MG63 (cell line): ENCODE measurements at places on chromosomes 6 and 20. TPM values are rescaled to one million over a fixed set of nuclear protein-coding genes. Genes with fewer than 3 reads are reported as not detected.

DNA sequence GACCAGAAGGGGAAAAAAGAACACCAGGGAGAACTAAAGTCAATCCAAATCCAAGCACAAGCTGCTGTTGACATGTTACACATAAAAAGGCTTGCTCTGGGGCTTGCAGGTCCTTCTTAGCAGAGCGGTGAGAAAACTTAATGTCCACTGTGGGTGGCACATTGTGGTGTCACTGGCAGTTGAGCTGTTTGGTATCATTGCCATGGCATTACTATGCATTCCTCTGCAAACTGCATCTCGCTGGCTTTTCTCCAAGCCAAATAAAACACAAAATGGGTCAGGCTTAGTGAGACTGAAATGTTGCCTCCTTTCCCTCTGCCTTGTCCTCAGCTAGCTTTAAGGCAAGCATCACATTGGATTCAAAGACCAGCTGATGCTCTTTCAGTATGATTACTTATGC lies 40.9 kb downstream of the LY86 start:
- no peak for DNase-seq

DNA sequence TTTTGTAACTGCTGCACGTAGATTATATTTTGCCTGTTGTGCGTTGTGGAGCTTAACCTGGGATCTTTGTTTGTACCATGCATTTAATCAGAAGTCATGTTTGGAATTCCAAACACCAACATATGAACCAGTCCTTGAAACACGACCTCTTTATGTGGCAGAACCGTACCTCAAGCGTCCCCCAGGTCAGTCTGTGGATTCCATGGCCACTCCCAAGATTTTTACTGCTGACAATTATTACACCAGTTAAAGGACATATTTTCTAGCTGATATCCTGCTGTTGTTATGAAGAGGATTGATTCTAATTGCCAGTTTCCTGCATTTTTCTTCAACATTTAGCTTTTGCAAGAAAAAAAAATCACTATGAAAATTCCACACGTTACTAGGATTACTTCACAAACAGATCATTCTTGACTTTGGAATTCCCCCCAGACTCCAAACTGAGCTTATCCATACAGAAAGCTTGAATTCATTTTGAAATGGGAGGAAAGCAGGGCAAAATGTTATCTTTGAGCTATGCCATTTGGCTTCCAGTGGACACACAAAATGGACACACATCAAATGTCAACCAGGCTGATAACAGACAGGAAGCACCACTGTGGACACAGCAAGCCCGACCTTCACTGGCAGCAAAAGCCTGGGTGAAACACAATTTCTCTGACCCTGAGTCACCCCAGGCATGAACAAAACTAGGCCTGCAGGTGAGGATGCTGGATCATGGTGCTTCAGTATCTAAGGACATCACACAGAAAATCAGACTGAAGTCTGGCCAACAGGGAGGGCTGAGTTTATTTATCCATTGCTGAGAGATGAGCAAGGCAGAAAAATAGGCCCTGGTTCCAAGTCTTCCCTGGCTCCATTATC lies 542.9 kb upstream of the JAG1 start:
- DNase-seq: peak; percentile 67

Gene HDDC2
- 125 and 151 TPM in 2 replicates for total RNA-seq

DNA sequence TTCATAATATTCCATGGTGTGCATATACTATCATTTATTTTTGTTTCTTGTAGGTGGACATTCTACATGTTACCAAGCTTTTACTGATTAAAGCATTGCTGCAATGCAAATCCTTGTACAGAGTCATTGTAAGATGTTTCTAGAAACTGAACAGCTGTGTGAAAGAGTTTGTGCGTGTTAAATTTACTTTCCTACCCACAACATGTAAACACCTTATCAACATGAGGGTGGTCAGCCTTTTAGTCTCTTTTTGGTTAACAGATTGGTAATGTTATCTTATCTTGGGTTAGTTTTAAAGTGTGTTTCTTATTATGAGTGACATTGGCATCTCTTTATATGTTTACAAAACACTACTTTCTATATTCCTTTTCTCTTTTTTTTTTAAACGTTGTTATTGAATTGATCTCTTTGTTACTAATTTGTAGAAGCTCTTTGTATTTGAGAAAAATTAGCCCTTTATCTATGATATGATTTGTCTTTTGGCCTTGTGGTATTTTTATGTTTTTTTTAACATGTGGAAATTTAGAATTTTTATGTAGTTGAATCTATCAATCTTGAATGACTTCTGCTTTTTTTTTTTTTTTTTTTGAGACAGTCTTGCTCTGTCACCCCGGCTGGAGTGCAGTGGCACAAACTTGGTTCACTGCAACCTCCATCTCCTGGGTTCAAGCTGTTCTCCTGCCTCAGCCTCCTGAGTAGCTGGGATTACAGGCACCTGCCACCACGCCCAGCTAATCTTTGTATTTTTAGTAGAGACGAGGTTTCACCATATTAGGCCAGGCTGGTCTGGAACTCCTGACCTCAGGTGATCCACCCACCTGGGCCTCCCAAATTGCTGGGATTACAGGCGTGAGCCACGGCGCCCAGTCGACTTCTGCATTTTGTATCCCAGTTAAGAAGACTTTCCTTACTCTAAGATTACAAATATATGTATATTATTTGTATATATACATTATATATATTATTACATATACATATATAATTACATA lies 112.1 kb downstream of the TCP11 start:
- DNase-seq: no peak

- peak; percentile 38 for DNase-seq
Measured at GRCh38 chr20:1505361-1505760, 14.1 kb upstream of the SIRPB2 start.

DNA sequence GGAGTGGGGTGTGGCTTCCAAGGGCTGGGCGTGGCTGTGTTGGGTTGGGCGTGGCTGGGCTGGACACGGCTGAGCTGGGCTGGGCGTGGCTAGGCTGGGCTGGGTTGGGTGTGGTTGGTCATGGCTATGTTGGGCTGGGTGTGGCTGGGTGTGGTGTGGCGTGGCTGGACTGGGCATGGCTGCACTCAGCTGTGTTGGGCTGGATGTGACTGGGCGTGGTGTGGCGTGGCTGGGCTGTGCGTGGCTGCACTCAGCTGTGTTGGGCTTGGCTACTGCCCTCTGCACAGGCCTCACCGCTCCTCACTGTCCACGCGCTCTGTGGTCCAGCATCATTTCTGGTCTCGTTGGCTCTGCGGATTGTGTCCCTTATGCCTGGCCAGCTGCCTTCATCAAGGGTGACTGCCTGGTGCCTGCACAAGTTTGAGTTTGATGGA lies 43.5 kb upstream of the SLCO4A1 start:
- DNase-seq: peak; percentile 70

Gene RCAN2
- total RNA-seq: 5.5 and 7.6 TPM in 2 replicates

GRCh38 chr20:9241721-9242427 lies 173.0 kb downstream of the PLCB4 start:
- DNase-seq: peak; percentile 77

Gene ZBTB12
- total RNA-seq: 0.67 and 9.3 TPM in 2 replicates

GRCh38 chr6:35213298-35213791 lies 411 bp upstream of the SCUBE3 start:
- DNase-seq: no peak

- no peak for DNase-seq
Measured at GRCh38 chr20:37989601-37990295, 43.5 kb downstream of the TTI1 start.

- peak; percentile 18 for DNase-seq
Measured at GRCh38 chr20:39851459-39851858, 837.6 kb downstream of the MAFB start.

DNA sequence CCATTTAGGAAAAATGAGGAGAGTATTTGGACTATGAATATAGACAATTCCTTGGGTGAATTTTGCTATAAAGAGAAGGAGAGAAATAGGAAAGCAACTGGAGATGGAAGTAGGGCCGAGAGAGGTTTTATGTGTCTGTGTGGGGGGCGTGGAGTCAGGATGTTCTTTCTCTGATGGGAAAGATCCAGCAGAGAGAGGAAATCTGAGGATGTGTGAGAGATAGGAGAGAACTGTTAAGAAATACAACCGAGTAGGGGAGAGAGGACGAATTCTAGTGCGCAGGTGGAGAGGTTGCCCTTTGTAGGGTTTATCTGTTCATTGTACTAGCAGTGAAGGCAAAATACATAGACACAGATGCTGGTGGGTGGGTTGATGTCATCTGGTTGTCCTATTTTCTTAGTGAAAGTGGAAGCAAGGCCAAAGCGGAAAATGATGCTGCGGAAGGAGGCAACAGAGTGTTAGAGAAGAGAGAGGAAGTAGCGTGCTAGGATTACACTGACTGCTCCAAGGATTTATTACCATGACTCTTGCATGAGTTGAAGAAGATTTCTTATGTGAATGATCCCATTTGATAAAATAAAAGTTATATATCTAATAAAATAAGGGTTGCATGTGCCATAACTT lies 57.7 kb downstream of the CLVS2 start:
- DNase-seq: no peak

DNA sequence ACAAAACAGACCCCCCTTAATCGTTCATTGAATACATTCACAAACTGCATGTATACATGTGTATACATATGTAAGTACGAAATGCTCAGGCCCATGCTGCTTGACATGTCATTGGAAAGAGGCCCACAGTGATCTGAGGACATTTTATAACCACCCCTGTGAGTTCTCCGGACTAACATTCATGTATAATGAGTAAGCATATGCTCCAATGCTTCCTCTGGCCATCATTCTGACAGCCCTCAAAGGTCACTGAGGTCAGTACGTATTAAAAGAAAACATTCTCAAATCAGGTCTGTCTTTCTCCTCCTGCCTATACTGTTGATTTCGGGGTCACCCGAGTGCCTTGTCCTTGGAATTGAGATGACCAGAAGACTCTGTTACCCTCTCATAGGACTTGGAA lies 54.9 kb downstream of the TENT5A start:
- DNase-seq: no peak

GRCh38 chr6:107493158-107494057 lies 3.5 kb downstream of the SOBP start:
- peak; percentile 12 for DNase-seq

DNA sequence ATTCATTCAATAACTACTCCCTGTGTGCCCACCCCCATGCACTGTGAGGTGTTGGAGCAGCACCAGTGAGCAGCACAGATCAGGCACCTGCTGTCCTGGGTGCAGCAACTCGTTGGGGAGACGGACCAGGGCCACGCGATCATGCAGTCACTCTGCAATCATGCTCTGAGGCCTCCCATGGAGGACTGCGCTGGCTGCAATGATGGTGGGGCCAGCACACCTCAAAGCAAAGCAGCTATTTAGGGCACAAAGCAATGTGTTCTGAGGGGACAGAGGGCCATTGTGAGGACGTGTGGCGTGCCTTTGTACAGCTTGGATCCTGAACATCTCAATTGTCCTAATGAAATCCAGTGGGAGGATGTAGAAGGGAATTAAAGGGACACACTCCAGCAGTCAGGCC lies 41.0 kb upstream of the MPC1 start:
- no peak for DNase-seq

Gene PRSS16
- total RNA-seq: 0.33 TPM in 1 of 2 replicates, not detected in the other

Gene TRIM31
- total RNA-seq: not detected in 2 replicates

Gene GGTLC1
- not detected in 2 replicates for total RNA-seq

Gene CEP250
- 37.3 and 58.8 TPM in 2 replicates for total RNA-seq

Gene TRAPPC3L
- not detected in 2 replicates for total RNA-seq

Gene OOEP
- total RNA-seq: not detected in 2 replicates

GRCh38 chr6:149636124-149636523 lies 12.4 kb downstream of the KATNA1 start:
- DNase-seq: peak; percentile 46

Gene HDGFL1
- not detected in 2 replicates for total RNA-seq

Gene PSMG4
- 28.6 and 36.9 TPM in 2 replicates for total RNA-seq

DNA sequence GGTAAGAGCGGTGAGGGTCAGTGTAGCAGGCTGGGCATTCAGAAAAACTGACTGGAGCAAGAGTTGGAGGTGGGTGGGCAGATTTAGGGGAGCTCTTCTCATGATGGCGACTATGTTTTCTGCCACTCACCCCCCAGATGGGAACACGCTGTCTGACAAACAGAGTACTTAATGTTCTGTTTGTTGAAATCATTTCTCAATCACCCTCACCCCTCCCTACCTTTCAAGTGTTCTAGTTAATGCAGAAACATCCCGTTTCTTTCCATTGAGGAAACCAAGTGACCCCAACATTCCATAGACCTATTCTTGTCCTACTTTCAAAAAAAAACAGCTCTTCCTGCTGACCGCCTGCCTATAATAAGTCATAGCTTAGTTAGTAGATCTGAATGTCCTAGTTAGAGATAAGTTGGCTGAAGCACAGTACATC lies 132.5 kb upstream of the NEDD9 start:
- DNase-seq: no peak

Gene FILIP1
- 0.03 TPM in 1 of 2 replicates, not detected in the other for total RNA-seq

DNA sequence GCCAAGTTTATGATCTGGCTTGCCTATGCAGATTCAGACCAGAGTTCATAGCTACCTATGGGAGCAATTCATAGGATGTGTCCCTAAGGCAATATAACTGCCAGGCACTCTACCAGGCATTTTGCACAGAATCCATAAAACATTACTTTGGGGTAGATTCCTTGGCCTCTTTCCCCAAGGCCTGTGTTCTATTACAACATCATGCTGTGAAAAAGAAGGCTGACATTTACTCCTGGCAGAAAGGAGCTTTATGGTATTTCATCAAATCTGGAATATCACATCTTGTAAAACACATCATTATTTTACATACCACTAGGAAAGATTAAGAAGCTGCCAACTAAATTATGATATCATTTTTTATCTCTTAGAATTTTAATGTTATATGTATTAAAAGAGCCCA lies 287.0 kb upstream of the MARCKS start:
- no peak for DNase-seq

- no peak for DNase-seq
Measured at GRCh38 chr6:137903933-137904821, 37.1 kb downstream of the TNFAIP3 start.

Gene CRISP2
- total RNA-seq: not detected in 2 replicates

Gene BPI
- total RNA-seq: not detected in 2 replicates

GRCh38 chr6:36867471-36868224 lies 7.0 kb downstream of the PPIL1 start:
- DNase-seq: no peak

DNA sequence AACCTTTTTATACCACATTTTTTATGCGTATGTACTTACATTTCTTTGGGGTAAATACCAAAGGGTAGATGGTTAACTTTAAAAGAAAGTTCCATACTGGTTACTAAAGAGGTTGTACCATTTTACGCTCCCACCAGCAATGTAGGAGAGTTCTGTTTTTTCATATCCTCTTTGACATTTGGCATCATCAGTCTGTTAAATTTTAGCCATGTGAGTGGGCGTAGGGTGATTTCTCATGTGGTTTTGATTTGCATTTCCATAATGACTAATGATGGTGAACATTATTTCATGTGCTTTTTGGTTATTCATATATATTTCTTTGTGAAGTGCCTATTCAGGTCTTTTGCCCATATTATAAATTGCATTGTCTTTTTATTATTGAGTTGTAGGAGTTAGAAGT lies 194.2 kb downstream of the PRL start:
- no peak for DNase-seq
